ENCODE measurements at places on chromosomes 6 and 20. TPM values are rescaled to one million over a fixed set of nuclear protein-coding genes. Genes with fewer than 3 reads are reported as not detected.

The SMIM29 gene
- 38.9 TPM for total RNA-seq

DNA sequence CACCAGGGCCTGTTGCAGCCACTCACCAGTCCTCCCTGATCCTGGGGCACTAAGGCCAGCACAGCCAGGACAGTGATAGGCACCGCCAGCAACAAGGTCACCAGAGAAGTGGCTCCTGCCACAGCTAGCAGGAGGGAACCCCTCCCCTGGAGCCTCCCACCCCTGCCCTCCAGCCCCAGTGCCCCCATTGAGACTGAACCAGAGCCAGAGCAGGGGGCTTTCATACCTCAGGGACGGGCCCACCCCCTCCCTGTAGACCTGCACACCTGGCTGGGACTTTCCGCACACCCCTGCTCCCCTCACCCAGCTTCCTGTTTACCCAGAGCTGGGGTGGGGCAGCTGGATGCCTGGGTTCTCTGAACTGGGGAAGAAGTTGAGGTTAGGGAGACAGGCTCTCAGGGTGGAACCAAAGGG lies at the start of gene LTB:
TSS of gene LTB (minus strand) at position 195 of the 414 bp plus-strand sequence. CDS start at position 188, 7 bp downstream.
- no peaks in the 10 kb centered on the region for H3K36me3 ChIP-seq
- H3K27me3 ChIP-seq, result no peaks in the 10 kb centered on the region
- peak within 1 kb of the TSS; percentile 79 for H3K4me3 ChIP-seq
- DNase-seq, result no peak

DNA sequence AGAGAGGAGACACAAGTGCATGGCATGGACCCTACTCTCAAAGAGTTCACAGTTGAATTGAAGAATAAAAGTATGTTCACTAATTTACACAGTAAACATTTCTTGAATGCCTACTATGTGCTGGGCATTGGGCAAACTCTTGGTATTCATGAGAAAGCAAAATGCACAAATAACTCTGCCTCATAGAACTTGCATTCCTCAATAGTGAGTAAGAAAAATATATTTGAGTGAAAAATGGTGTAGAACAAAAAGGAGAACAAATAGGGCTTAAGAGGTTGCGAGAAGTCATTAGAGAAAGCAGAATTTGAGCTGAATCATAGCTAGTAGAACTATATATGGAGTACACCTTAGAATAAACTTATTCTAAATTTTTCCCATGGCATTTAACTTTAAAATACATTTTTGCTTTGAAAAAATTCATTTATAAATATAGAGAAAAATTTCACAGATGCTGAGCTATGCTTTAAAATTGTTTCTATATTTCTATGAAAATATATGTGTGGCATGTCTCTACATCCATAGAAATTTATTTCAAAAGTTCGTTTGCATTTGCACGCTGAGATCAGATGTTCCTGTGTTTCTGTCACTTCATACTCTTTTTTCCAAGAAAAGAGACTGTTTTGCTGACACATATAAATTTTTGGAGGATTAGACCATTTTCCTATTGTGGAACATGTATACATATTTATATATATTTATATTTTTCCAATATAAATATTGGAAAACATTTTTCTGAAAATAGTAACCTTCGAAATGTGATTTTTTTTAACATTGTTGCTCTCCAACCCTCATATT lies 236.1 kb downstream of the KCNQ5 start:
- no peak overlapping the region for H3K27ac ChIP-seq
- no peak overlapping the region for H3K4me3 ChIP-seq
- no peaks in the 10 kb centered on the region for H3K27me3 ChIP-seq
- DNase-seq, result no peak

- H3K36me3 ChIP-seq, result no peaks in the 10 kb centered on the region
- H3K4me3 ChIP-seq, result no peak overlapping the region
- no peak overlapping the region for H3K27ac ChIP-seq
- H3K27me3 ChIP-seq, result no peaks in the 10 kb centered on the region
Observed at GRCh38 chr6:112682071-112682470, 334.9 kb downstream of the RFPL4B start.

GRCh38 chr6:16747232-16748024 lies 13.8 kb downstream of the ATXN1 start:
- H3K4me3 ChIP-seq, result no peak overlapping the region
- no peaks in the 10 kb centered on the region for H3K27me3 ChIP-seq
- no peaks in the 10 kb centered on the region for H3K36me3 ChIP-seq
- no peak for DNase-seq
- H3K27ac ChIP-seq, result peak overlapping the region; percentile 38
- H3K4me1 ChIP-seq, result peaks cover 11% of the 10 kb centered on the region

DNA sequence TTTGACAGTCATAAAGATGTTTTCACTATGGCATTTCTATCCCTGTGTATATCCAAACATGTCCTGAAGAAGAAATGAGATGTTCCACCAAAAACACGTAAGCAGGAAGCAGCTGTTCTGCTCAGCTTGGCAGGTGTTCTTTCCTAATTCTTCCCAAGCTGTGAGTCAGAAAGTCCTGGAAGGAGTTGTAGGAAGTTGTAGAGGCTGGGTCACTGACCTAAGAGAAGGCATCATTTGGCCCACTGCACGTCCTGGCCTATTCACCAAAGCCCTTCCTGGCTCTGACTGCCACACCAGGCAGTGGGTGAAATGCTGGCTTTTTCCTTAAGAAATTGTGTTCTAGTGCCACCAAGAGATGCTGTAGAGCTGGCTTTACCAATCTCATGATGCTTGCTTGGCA lies 40.3 kb downstream of the STX11 start:
- DNase-seq, result no peak
- H3K4me1 ChIP-seq, result peaks cover 10% of the 10 kb centered on the region
- H3K36me3 ChIP-seq, result no peaks in the 10 kb centered on the region
- no peak overlapping the region for H3K4me3 ChIP-seq
- no peak overlapping the region for H3K27ac ChIP-seq

DNA sequence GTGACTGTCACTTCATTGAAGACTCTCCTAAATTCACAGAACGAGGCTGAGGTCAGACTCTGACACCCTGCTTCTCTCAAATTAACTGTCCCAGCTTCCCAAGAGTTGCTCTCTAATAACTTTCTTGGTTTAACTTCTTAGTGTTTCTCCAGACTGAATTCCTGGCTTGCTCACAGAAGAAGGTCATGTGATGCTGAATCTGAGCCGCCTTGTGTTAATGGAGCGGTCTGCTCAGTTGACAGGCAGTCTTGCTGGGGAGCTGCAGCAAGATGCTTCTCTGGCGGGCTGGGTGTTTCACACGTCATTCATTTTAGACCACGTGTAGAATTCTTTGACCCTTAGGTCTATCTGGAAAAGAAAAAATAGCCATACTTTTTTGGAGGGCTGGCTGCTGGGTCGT lies 107.3 kb downstream of the FOXO3 start:
- no peak for DNase-seq
- no peak overlapping the region for H3K27ac ChIP-seq
- no peaks in the 10 kb centered on the region for H3K27me3 ChIP-seq
- H3K4me3 ChIP-seq, result no peak overlapping the region

The STXBP5 gene
- total RNA-seq, result 17.0 TPM

DNA sequence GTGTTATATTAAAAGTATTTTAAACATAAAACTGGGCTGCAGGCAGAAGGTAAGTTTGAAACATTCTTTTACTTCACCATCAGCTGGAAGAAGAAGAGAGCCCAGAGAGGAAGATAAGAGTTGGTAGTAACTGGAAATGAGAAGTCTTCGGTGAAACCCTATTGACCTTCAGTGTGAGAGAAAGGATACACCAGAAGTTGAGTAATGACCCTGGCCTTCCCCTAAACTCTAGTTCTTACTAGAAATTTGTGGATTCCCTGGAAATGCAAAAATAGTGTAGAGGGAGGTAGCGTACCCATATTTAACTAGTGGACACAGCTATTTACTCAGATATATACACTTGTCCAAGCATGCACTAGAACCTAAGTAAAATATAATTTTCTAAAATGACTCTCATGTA lies 8.0 kb upstream of the EPM2A start:
- no peak overlapping the region for H3K4me3 ChIP-seq
- no peaks in the 10 kb centered on the region for H3K4me1 ChIP-seq
- H3K27me3 ChIP-seq, result no peaks in the 10 kb centered on the region
- no peak overlapping the region for H3K27ac ChIP-seq
- no peaks in the 10 kb centered on the region for H3K36me3 ChIP-seq

Data from left lung (tissue), 14 donors.